ENCODE measurements at places on chromosomes 12 and 14.

DNA sequence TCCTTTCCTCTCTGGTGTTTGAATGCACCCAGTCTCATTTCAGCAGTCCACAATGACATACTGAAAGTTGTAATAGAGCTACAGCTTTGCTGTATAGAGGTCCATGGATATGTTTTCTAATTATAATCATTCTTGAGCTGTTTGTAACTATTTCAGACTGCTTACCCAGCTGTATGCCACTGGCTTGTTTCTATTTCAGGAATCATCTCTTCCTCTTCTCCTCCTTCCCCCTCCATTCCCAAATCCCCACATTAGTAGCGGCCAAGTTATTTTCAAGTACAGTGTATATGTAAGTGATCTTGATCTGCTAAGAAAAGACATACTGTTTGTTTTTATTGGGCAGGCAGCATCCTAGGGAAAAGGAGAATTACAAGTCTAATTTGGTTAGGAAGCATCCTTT is 775.0 kb downstream of the DIO2 start:
- DNase-seq = no peak

GRCh38 chr14:35998303-35998702 is 172.2 kb downstream of the BRMS1L start:
- no peak for DNase-seq

GRCh38 chr12:2284857-2285256 is 232.1 kb downstream of the CACNA1C start:
- peak; percentile 89 for DNase-seq

- DNase-seq = no peak
Observed at GRCh38 chr14:76651410-76652055, 109.7 kb upstream of the VASH1 start.

GRCh38 chr12:16299403-16299802 is 21.9 kb upstream of the SLC15A5 start:
- no peak for DNase-seq

DNA sequence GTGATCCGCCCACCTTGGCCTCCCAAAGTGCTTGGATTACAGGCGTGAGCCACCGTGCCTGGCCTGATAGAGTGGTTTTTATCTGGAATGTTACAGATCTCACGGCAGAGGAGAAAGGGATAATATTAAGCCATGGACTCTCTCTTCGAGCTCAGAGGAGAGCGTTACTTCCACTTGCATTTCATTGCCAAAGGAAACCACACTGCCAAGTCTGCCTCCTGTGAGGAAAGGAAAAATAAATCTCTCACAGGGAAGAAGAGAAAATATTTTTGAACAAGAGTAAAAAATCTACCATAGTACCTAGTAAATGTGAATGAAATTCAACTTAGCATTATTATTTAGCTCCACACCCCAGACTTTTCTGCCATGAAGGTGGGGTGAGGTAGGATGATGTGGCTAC is 319.2 kb upstream of the PRICKLE1 start:
- no peak for DNase-seq

DNA sequence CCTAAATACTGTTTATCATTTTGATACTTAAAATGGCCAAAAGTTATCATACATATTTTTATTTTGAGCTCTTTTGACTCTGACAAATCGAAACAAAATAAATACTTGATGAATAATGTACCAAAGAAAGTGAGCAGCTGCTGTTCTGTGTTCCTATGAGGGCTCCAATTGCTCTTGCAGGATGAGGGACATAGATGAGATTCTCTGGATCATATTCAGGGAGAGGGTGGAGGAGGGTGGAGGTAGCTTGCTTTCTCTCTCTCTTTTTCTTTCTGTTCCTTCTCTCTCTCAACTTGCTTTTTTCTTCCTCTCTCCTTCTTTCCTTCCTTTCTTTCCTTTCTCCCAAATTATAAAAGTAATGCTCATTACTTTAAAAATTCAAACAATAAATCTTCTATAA is 8.9 kb upstream of the MYH7 start:
- DNase-seq = no peak

GRCh38 chr12:26524862-26525465 is 308.0 kb downstream of the ITPR2 start:
- no peak for DNase-seq

GRCh38 chr12:113203852-113204760 is 17.2 kb upstream of the TPCN1 start:
- DNase-seq = no peak

- DNase-seq = no peak
Observed at GRCh38 chr12:124111006-124111405, 138.0 kb downstream of the ZNF664 start.

DNA sequence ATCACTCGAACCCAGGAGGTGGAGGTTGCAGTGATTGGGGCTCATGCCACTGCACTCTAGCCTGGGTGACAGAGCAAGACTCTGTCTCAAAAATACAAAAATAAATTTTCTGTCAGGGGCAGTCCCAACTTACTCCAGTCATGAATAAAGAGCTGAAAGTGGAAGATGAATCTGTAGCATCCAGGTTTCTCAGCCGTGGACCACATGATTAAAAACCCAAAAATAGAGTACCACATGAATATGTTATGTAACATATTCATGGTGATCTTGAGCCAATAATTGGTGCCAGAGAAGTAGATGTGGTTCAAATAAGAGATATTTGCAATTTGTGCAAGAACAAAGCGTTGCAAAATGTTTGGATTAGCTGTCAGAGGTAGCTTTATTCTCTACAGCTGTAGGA is 23.1 kb downstream of the SPIC start:
- DNase-seq = no peak

DNA sequence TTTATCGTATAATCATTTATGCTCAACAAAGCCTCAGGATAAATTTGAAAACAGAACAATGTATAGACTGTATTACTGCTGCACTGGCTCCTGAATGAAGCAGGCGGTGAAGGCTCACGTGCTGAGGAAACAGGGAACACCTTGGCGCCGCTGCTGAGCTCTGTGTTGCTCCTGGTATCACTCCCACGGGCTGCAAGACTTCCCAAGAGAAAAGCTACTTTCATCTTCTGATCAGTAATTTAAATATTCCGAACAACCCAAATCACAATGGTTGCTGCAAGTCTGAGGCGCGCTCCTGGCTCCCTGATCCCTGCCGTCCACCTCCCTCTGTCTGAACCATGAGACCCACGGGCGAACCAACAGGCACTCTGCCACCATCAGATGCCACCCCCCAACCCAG is 15.7 kb downstream of the PGAM5 start:
- DNase-seq = no peak

DNA sequence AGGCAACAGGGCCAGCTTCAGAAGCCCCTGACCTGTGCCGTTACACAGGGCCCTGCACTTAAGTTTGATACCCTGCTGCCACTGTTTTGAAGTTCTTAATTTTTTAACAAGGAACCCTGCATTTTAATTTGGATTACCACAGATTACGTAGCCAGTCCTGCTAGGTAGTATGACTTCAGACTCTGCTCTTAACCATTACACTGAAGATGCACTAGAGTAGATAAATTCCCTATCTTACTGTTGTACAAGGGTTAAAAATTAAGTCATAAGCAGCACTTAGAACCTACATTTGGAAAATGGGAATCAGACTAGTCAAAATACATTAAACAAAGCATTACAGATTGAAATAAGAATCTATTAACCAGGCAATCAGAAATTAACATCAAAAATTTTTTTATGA is 2.3 kb downstream of the GNPNAT1 start:
- no peak for DNase-seq

- DNase-seq = peak; percentile 63
Observed at GRCh38 chr14:89351516-89352404, 65.3 kb downstream of the FOXN3 start.

GRCh38 chr12:24133384-24133783 is 183.9 kb upstream of the SOX5 start:
- peak; percentile 33 for DNase-seq

GRCh38 chr12:44848703-44849085 is 27.4 kb downstream of the NELL2 start:
- DNase-seq = no peak

GRCh38 chr14:89143595-89143994 is 273.4 kb downstream of the FOXN3 start:
- DNase-seq = no peak

- no peak for DNase-seq
Observed at GRCh38 chr12:39443929-39444209, 949 bp upstream of the KIF21A start.

DNA sequence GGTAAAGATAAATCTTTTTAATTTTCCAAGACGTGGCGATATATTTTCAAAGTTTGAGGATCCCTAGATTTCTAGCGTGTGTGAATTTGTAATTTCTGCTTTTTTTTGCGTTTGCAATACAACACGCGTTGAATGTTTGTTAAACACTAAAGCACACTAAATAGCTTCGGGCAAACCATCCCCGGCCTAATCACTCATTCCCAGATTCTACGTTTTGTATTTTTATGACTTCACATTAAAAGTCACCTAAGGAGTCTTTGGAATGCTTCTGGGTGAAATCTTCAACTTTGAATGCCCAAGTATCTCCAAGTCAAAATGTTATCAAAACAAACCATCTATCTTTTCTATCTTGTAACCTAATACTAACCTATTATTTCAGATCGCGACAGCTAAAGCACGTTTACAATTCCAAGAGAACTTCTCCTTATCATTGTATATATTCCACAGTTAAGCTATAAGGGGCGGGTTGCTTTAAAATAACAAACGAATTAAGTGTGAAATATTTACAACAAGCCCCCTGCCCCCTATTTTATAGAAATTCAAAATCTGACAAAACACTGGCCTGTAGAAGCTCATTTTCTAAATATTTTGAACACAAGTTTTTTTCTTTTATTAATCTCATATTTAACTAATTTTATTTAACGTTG is 1.1 kb downstream of the ALX1 start:
- DNase-seq = no peak

GRCh38 chr12:52498946-52499345 is 5.9 kb upstream of the KRT6A start:
- DNase-seq = no peak

- DNase-seq = no peak
Observed at GRCh38 chr12:27480016-27480415, 33.5 kb downstream of the SMCO2 start.

- no peak for DNase-seq
Observed at GRCh38 chr12:50156641-50157040, 10.5 kb downstream of the CERS5 start.

DNA sequence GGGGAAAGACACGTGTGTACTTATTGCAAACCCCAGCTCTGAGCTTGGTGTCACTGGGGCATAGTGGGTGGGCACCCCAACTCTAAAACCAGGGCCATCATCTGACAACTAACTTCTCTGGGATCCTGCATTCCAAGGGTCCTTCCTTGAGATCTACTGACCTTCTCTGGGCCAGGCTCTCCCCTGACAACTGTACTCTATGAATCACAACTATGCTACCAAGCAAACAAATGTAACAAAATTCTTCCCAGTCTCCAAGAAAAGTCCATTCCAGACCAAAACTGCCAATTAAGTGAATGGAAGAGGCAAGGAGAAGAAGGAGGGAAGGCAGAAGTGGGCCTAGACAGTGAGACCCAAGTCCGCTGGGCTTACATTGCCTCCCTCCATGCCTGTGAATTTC is 38.2 kb downstream of the VWF start:
- no peak for DNase-seq

GRCh38 chr12:31009976-31010375 is 63.7 kb upstream of the DDX11 start:
- no peak for DNase-seq

DNA sequence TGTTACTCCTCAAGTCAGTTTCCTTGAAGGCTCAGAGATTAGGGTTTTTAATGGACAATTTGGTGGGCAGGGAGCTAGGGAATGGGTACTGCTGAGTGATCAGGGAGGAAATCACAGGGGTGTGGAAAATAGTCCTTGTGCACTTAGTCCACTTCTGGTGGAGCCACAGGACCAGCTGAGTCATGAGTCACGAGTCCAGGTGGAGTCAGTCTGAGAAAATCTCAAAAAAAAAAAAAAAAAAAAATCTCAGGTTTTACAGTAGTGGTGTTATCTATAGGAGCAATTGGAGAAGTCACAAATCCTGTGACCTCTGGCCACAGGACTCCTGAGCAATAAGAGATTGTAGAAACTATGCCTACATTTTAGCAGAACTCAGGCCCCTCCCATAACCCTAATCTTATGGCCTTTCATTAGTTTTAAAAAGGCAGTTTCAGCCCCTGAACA is 28.2 kb upstream of the AMN1 start:
- no peak for DNase-seq

GRCh38 chr12:77152623-77153193 is 87.3 kb upstream of the E2F7 start:
- no peak for DNase-seq

GRCh38 chr14:32077081-32078022 is at the start of gene ARHGAP5:
ARHGAP5 (plus strand) TSS chr14:32077304; CDS start chr14:32090670, 13,366 bp downstream.
- peak; percentile 68 for DNase-seq
